ENCODE measurements at places on chromosomes 5 and 9. TPM values are rescaled to one million over a fixed set of nuclear protein-coding genes. Genes with fewer than 3 reads are reported as not detected.

Gene SPATA31A3
- not detected for total RNA-seq

Gene GABRB2
- 1.9 TPM for total RNA-seq

Gene PRDM9
- not detected for total RNA-seq

Gene PCDHGA12
- 1.3 TPM for total RNA-seq

Gene EQTN
- total RNA-seq = not detected

Gene CARD6
- 0.50 TPM for total RNA-seq

Gene ANKRD34B
- 6.3 TPM for total RNA-seq

Gene GDF9
- not detected for total RNA-seq

Gene WDR38
- total RNA-seq = not detected

Gene SLC31A1
- total RNA-seq = 40.7 TPM

Gene RHOBTB3
- total RNA-seq = 11.5 TPM

All from H1 (cell line).